Immature natural killer cell (primary cell): ENCODE measurements at places on chromosomes 5 and 9. TPM values are rescaled to one million over a fixed set of nuclear protein-coding genes. Genes with fewer than 3 reads are reported as not detected.

Gene NR2F1
- not detected for polyA plus RNA-seq

Gene DELE1
- polyA plus RNA-seq, result 44.7 TPM

Gene NUTM2G
- polyA plus RNA-seq, result not detected

Gene RLN1
- polyA plus RNA-seq, result 2.5 TPM

Gene SLC31A2
- 11.3 TPM for polyA plus RNA-seq

Gene ESM1
- 0.96 TPM for polyA plus RNA-seq

Gene NOXA1
- 2.1 TPM for polyA plus RNA-seq

Gene LCN15
- polyA plus RNA-seq, result not detected

Gene INSYN2B
- polyA plus RNA-seq, result 0.40 TPM

Gene CMYA5
- polyA plus RNA-seq, result not detected
